Hematopoietic multipotent progenitor cell treated with erythropoietin and hydrocortisone succinate and interleukin-3 and kit ligand, for 8 days (in vitro differentiated cells): ENCODE measurements at places on chromosomes 6 and 20.

- DNase-seq: no peak
Measured at GRCh38 chr20:32544893-32545840, 40.0 kb downstream of the NOL4L start.

DNA sequence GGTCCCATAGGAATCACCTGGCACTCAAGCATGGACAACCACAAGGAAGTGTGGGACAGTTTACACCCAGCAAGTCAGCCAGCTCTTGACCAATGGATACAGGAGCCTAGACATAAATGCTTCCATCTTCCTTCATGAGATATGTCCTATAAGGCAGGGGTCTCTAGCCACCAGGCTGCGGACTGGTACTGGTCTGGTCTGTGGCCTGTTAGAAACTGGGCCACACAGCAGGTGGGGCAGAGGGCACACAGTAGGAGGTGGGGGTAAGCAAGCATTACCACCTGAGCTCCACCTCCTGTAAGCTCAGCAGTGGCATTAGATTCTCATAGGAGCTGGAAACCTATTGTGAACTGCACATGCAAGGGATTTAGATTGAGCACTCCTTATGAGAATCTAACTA lies 437.1 kb downstream of the CD109 start:
- no peak for DNase-seq

DNA sequence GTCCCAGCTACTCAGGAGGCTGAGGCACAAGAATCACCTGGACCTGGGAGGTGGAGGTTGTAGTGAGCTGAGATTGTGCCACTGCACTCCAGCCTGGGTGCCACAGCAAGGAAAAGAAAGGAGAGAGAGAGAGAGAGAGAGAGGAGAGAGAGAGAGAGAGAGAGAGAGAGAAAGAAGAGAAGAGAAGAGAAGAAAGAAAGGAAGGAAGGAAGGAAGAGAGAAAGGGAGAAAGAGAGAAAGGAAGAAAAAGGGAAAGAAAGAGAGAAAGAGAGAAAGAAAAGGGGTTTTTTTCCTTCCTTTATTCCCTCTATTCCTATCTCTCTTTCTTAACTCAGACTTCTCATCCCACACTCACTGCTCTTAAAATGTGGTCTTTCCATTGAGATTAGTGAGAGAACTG lies 238.7 kb upstream of the PRDM1 start:
- DNase-seq: no peak

DNA sequence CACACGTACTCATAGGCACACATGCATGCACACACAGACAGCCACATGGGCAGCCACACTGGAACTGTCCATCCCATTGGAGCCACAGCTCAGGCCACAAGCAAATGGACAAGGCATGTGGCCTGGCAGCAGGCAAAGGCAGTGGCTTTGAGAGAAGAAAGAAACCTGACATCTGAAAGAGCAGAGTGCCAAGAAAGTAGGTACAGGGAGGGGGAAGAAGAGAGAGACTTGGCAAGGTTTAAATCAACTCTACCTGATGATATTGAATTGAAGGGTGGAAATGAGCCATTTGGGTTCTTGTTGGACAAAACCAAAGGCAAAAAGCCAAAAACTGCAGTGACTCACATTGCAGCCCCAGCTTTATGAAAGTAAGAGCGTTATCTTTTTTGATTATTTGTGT lies 142.7 kb downstream of the PCSK2 start:
- DNase-seq: no peak

GRCh38 chr6:52516943-52517342 lies 59.9 kb downstream of the TRAM2 start:
- no peak for DNase-seq

DNA sequence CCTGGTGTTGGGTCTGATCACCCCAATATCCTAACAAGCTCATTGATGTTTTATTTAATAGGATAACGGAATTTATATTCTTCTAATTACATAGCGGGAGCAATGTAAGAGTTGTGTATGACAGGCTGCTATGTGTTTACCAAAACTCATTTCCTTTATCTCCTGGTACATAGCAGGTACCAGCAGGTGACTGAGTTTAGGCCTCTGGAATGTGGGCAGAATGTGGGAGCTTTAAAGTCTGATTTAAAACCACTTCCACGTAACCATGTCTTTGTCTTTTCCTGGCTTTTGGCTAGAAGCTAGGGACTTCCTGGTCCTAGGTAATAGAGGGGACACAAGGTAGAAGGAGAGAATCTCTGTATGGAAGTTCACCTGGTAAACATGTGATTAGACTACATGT lies 504.6 kb upstream of the SYNCRIP start:
- no peak for DNase-seq

GRCh38 chr6:33820243-33820642 lies 16.4 kb upstream of the MLN start:
- no peak for DNase-seq

GRCh38 chr6:140921366-140922226 lies 1211.1 kb upstream of the GJE1 start:
- peak; percentile 43 for DNase-seq

GRCh38 chr6:93916716-93917115 lies 497.4 kb upstream of the EPHA7 start:
- no peak for DNase-seq
